IMR-90 (cell line): ENCODE measurements at places on chromosomes 16 and 17. TPM values are rescaled to one million over a fixed set of nuclear protein-coding genes. Genes with fewer than 3 reads are reported as not detected.

Gene C1QL1
- total RNA-seq: 0.18 and 0.28 TPM in 2 replicates

- no peak for DNase-seq
Observed at GRCh38 chr16:59047114-59047513, 313.0 kb upstream of the GOT2 start.

DNA sequence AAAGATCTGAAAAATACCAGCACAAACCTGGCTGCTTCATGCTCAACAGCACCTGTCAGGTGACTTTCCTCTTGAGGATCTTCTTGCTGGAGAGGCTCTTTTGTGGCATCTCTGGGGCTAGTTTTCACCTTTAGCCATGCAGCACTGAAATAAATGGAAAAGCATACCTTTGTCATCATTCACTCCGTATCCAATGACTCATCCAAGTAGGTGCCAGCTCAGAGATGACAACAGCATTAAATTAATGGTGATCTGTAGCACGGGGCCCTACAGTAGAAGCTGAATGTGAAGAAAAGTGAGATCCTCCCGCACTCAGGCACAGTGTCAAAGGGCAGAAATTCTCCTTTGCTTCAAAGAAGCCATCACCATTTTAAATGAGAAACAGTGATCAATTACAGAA lies 32.2 kb downstream of the KIAA0753 start:
- peak; percentile 41 for DNase-seq

Gene MT1G
- not detected in 2 replicates for total RNA-seq

- peak; percentile 70 for DNase-seq
Observed at GRCh38 chr17:43368740-43369506, 29.9 kb upstream of the ARL4D start.

DNA sequence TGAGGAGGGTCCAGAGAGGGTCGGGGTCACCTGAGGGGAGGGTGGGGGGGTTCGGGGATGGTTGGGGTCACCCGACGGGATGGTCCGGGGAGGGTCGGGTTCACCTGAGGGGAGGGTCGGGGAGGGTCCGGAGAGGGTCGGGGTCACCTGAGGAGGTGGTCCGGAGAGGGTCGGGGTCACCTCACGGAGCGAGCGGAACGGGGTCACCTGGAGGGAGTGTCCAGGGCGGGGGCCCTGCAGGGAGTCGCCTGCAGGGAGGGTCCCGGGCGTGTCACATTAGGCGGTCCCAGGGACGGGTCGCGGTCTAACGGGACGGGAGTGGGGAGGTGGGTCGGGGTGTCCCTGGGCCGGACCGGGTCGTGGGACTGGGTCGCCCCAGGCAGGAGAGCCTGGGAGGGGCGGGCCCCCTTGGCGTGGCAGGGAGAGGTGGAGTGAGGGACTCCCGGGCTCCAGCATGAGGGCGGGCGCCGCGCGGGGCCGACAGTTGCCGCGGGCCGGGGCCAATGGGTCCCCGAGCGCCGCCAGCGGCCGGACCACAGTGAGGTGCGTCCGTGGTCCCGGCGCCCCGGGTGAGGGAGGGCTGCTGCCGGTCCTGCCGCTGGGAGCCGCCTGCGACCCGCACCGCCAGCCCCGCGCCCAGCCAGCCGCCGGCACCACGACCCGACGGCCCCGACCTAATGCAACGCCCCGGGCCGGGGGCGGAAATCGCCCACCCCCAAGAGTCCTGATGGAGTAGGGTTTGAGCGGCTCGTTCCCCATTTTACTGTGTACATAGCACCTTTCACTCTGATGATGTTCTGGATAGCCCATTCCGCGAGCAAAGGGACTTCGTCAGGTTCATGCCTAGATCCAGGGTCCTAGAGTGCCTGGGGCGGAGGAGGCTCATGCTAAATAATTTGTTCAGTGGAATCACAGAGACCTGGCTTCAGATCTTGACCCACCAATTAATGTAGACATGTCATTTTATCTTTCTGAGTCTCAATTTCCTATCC lies 1.2 kb upstream of the ABCA3 start:
- DNase-seq: no peak

Gene TMEM238L
- total RNA-seq: not detected in 2 replicates

- peak; percentile 98 for DNase-seq
Observed at GRCh38 chr16:69276148-69277115, 34.7 kb upstream of the VPS4A start.

DNA sequence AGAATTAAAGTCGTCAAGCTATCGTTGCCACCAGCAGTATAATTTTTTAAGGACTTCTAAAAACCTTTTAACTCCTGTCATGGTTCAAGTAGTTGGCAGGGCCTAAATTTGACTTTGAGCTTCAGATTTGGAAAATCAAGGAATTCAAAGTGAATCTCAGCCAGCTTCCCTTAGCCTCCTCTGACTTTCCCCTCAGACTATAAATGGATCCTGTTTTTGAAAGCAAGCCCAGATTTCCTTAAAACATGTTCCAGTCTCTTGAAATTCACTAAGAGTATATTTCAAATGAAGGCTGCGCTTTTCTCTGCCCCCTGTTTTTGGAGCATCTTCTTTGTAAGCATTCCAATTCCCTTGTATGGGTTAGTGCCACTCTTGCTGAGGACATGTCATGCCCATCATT lies 101.8 kb upstream of the CDH8 start:
- DNase-seq: no peak

GRCh38 chr17:64387545-64388171 lies 3.0 kb downstream of the PECAM1 start:
- DNase-seq: no peak

DNA sequence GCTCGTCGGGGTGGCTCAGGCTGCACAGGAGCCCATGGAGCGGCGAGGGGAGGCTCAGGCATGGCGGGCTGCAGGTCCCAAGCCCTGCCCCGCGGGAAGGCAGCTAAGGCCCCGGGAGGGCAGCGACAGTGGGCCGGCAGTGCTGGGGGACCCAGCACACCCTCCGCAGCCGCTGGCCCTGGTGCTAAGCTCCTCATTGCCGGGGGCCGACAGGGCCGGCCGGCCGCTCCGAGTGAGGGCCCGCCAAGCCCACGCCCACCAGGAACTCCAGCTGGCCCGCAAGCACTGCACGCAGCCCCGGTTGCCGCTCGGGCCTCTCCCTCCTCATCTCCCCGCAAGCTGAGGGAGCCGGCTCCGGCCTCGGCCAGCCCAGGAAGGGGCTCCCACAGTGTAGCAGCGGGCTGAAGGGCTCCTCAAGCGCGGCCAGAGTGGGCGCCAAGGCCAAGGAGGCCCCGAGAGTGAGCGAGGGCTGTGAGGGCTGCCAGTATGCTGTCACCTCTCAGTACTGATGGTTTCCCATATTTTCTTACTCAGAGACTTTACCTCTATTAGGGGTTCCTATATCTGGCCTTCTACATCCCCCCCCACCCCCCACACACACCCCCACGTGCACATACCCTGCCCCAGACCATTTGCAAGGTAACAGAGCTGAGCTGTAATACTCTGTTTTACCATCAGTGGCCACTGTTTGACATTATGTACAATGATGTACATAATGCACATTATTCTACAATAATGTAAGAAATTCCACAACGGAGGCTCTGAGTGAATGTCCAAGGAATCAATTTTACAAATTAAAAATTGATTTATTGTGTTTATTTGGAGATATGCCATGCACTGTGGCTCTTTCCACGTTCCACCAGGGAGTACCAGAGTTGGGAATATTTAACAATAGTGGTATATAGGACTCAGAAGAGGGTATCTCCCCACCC lies 3.7 kb upstream of the VAT1L start:
- no peak for DNase-seq

GRCh38 chr16:48559462-48560211 lies 50.3 kb downstream of the N4BP1 start:
- DNase-seq: peak; percentile 18

Gene HIC1
- 10.0 and 10.4 TPM in 2 replicates for total RNA-seq

Gene LMF1
- total RNA-seq: 6.7 and 13.1 TPM in 2 replicates

DNA sequence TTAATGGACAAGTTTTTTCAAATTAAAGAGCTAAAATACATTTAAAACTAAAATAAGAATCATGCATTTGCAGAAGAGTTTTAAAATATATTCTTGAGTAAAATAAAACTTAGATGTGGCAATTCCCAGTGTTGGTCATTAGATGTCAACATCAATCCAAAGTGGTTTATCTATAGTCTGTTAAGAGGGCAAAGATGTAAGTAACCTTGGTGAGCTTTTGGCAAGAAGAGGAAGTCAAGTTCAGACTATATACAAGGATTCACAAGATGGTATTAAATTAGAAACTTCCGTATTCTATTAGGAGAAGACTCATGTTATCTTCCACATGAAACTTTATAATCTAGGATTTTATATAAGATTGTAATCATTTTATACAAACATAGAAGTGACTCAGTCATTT lies 73.1 kb downstream of the CEP95 start:
- no peak for DNase-seq

DNA sequence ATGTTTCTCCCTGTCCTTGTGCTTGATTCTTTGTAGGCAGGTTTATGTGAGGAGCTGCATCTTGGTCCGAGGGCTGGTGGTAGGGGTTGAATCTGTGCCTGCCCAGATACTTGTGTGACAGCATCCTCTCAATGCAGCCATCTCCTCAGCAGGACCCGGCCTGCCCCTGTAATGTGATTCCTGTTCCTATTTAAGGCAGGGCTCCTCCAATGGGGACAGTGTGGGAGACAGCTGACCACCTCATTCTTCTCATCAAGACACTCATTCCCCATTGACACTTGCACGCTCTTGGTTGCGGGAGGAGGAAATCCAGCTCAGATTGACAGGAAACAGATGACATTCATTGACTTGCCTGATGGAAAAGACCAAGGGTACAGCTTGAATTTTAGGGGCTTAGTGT lies 384.5 kb downstream of the CPPED1 start:
- no peak for DNase-seq

DNA sequence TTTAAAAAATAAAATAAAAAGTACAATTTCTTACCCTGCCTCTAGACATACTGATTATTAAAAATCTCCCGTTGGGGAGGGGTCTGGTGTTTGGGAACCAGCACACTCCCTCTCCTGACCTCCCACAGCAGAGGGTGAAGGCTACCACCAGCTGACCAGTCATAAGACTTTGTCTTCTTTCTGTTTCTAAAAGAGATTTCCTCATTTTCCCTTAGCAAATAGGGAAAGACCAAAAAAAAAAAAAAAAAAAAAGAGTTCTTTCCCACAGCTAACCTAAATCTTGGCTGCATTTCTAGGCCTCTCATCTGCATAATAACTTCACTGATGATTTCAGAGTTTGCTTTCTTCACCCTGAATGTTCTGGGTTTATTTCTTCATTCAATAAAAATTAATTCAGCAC lies 30.3 kb downstream of the CDK5RAP3 start:
- peak; percentile 20 for DNase-seq

Gene MON1B
- total RNA-seq: 5.2 and 7.2 TPM in 2 replicates

Gene MYADML2
- not detected in 2 replicates for total RNA-seq

- DNase-seq: no peak
Observed at GRCh38 chr16:8203101-8203500, 387.2 kb downstream of the TMEM114 start.

Gene CTRB1
- not detected in 2 replicates for total RNA-seq
